ENCODE measurements at places on chromosomes 7 and 10. TPM values are rescaled to one million over a fixed set of nuclear protein-coding genes. Genes with fewer than 3 reads are reported as not detected.

DNA sequence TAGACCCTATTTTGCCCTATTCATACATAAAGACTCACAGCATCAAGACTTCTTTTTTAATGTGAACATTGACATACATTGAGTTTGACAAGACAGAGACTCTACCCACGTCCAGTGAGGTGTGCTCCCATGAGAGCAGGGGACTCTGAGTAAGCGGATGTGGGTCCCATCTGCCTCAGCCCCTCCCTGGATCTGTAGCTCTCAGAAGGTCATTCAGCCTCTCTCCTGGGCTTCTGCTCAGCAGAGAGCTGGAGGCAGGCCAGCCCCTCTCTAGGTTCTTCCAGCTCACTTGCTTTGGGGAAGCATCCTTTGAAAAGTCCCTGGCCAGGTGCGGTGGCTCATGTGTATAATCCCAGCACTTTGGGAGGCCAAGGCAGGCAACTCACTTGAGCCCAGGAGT lies 146.9 kb upstream of the ZMIZ1 start:
- DNase-seq: no peak
- H3K4me1 ChIP-seq: no peaks in the 10 kb centered on the region
- no peaks in the 10 kb centered on the region for H3K36me3 ChIP-seq
- H3K27ac ChIP-seq: no peak overlapping the region
- no peak overlapping the region for H3K4me3 ChIP-seq

The SPDYE6 gene
- total RNA-seq: not detected

The MMP21 gene
- total RNA-seq: 1.6 TPM

DNA sequence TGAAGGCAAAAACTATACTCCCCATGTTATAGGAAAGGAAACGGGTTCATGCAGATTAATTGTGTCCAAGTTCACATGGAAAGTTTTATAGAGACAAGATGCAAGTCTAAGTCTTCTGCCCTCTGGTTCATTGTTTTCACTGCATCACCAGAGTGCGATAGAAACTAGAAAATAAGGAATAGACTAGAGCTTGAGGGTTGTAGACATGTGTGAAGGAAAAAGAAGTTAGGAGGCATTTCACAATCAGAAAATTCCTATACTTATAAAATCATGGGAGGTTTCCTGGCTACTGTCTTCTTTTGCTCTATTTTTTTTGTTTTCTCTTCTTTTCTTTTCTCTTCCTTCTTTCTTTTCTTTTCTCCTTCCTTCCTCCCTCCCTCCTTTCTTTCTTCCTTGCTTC lies 329.8 kb downstream of the PLXDC2 start:
- no peaks in the 10 kb centered on the region for H3K4me1 ChIP-seq
- no peak overlapping the region for H3K4me3 ChIP-seq

DNA sequence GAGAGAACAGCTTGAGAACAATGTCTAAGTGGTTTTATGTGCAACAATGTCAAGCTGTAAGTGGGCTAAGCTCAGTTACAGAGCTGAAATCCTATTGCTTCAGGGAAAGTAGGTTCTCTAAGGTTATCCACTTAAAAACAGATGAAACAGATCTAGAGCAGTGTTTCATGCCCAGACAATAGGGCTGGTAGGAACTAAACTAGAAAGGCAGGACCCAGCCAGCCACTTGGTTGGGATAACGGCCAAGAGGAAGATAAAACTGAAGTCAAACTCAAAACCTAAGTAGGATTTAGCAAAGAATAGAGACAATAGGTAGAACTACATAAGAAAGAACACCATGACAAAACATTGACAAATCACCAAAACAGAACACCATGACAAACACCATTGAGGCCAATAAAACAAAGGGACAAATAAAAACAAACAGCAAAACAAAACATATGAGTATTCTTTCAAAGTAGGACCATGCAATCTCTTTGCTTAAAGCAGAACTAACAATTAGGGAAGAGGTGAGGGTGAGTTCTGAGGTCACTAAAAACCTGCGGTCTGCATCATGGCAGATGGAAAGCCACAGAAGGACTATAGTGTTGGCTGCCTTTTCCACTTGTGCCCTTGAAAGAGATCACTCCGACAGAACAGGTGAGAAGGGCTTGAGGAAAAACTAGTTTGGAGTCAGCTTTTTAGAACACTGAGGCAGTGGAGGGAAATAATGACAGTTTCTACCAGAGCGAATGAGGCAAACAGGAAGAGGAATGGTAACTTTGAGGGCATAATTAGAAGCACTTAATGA lies 81.0 kb downstream of the HGF start:
- no peak for DNase-seq
- H3K4me1 ChIP-seq: no peaks in the 10 kb centered on the region

DNA sequence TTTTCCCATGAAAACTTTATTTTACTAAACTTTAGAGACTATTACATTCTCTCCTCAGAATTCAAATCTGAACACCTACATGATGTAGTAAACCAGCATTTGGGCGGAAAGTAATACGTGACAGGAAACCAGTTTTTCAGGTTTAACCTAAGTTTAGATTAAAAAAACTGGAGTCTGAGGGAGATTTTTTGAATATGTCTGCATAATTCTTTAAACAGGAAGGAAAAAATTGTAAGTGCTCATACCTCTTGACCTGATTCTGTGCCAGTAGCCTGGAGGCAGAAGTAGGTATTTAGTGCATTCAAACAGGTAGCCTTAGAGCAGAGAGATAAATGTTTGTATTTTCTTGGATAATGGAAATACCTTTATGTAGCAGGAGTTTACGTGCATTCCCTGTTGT lies 224.3 kb downstream of the MDFIC start:
- H3K4me1 ChIP-seq: no peaks in the 10 kb centered on the region
- DNase-seq: no peak
- H3K4me3 ChIP-seq: no peak overlapping the region
- H3K36me3 ChIP-seq: no peaks in the 10 kb centered on the region
- no peak overlapping the region for H3K27ac ChIP-seq

DNA sequence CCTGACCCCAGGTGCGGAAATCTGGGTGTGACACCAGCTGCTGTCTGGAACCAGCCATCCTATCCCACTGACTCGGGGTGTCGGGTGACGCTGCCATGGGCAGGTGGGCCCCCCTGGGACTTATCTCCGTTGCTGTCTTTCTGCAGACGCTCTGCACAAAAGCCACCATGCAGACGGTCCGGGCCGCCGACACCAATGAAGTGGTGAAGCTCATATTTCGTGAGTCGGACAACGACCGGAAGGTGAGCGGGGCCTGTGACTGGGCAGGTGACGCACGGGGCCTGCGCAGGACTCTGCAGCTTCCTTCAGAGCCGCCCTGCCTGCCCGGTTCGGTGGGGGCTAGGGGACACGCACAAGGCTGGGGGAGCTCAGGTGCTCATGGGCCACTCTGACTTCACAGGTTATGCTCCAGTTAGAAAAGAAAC lies 36.6 kb downstream of the NKX6-2 start:
- no peak for DNase-seq
- H3K27ac ChIP-seq: no peak overlapping the region
- no peak overlapping the region for H3K4me3 ChIP-seq
- no peaks in the 10 kb centered on the region for H3K27me3 ChIP-seq

The TMEM130 gene
- total RNA-seq: 0.64 TPM

The CLRN3 gene
- not detected for total RNA-seq
